ENCODE measurements at places on chromosomes 7 and 10.

DNA sequence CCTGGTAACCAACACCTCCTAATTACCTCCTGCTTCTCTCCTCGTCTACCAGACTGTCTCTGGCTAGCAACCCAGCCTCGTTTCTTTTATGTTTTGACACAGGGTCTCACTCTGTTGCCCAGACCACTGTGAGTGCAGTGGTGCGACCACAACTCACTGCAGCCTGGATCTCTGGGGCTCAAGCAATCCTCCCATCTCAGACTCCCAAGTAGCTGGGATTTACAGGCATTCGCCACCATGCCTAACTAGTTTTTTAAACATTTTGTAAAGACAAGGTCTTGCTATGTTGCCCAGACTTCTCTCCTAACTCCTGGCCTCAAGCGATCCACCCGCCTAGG is 10.2 kb downstream of the TNRC18 start:
- no peak for DNase-seq

DNA sequence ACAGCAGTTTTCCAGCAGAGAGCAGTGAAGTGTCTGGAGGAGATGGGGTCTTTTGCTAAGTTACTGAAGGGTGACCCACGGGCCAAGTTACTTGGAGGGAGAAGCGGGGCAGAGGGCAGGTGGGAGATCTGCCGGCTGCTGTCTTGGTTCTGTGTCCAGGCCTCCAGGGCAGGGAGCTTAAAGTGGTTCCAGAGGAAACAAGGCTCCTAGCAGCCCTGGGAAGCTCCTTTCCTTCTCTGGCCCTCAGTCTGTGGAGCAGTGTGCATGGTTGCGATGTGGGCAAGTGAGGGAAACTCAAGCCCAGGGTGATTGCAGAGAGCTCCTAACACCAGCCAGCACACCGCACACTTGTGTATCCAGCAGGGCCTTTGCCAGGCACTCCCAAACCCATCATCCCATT is 6.3 kb downstream of the GHRHR start:
- no peak for DNase-seq

DNA sequence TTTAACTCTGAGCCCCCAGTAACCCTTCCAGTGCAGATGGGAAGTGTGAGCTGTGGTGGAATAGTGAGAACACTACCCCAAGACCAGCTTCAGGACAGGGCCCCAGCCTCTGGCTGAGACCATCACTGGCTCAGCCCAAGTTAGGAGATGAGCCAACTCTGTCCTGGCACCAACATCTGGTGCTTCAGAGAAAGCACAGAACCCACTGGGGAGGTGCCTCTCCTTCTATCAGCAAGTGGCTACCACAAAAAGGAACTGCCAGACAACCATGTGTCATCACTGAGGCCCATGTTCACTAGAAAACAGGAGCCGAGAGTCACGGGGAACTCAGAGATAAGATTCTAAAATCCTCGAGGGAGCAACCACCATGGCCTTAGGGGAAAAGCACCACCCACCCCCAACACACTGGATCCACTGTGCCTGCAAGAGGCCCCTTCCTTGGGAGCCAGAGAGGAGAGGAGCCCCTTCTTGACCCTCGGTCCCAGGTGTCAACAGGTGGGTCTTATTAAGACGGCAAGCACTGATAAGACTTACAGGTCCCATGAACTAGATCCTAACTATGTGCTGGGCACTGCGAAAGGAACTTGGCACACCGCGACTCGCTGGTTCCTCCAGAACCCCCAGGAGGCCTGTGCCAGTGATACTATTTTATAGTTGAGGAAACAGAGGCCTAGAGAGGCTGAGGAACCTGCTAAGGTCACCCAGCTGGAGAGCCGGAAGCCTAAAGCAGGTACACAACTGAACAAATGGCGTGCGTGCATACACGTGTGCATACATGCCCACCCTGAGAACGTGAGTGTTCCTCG is 102.7 kb downstream of the FAM53B start:
- no peak for DNase-seq

DNA sequence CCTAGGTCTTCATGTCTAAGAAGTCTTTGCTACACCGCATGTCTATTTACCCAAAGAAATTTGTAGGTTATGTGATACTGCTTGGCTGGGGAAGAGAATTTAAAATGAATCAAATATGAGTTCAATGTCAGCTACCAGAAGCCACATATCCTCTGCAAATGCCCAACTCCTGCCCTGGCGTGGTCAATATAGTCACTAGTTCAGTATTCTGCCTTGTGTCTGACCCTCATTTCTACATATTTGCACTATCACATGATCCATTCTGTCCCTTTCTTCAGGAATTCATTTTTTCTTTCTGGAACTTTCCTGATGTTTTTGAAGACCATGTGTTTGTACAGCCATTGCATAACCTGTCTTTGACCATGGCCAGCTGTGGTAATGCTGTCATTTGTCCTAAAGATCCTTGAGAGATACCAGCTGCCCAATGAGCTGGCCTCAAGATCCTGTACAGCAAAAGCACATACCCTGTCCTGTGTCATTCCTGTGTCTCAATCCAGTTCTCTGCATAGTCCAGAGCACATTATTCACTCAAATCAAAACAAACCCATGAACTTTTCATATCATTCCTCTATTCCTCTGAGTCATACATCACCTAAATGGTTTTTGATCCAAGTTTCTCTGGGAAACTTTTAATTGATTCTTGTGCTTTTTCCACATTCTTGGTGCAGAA is 524.5 kb downstream of the PARD3 start:
- no peak for DNase-seq

GRCh38 chr10:95290461-95291364 is at the start of gene PDLIM1:
TSS of gene PDLIM1 (minus strand) at chr10:95291003. CDS start at chr10:95290915, 88 bp downstream.
- DNase-seq: no peak

DNA sequence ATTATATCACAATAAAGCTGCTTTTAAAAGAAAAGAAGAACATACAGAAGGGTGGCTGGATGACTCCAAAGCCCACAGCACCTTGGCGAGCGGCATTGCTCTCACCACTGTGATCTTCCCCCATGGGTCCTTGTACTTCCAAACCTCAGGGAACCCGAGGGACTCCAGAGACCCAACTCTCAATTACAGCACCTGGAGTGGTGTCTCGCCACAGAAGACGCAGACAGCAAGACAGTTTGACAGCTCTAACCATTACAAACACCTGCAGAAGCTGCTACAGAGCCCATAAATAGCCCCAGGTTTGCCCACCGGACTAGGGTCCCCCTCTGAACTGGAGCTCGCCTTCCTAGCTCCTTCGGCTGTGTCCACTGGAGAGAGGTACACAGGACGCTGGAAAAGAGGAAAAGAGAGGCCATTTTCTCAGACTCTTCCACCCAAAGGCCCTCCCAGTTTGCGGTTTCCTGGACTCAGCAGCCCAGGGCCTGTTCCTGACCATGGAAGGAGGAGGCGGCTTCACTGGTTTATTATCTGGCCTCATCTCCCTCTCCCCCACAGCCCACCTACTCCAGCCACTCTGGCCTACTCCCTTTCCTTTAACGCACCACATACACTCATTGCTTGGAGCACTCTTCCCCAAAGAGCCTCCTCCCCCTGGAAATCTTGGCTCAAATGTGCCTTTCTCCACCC is 1.9 kb downstream of the PIK3AP1 start:
- DNase-seq: no peak

DNA sequence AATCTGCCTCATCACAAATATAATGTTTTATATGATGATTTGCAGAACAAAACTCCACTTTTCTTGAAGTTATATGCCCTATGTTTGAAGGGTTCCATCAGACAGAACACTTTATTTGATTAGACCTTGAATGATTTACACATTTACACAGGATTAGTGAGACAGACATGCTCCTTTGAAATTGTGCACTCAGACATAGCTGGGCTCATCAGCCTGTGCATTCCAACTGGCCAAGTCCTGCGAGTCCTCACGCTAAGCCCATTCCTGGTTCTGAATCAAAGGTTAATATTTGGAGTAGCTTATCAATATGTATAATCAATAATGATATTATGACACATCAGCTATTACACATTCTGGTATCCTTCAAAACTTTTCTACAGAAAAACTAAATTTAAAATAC is 173.6 kb downstream of the MBL2 start:
- DNase-seq: no peak

GRCh38 chr7:144780071-144780608 is 55.7 kb downstream of the TPK1 start:
- DNase-seq: no peak

GRCh38 chr7:93378131-93378760 is 146.1 kb downstream of the VPS50 start:
- DNase-seq: no peak

GRCh38 chr7:444606-445005 is 75.0 kb downstream of the PDGFA start:
- no peak for DNase-seq

GRCh38 chr10:133608855-133609254 is 17.7 kb downstream of the FRG2B start:
- DNase-seq: no peak

- no peak for DNase-seq
Observed at GRCh38 chr7:156151658-156152057, 339.4 kb upstream of the SHH start.

GRCh38 chr10:72637398-72637857 is 11.5 kb upstream of the MICU1 start:
- no peak for DNase-seq

- no peak for DNase-seq
Observed at GRCh38 chr7:93902777-93903423, 3.5 kb upstream of the GNGT1 start.

- DNase-seq: no peak
Observed at GRCh38 chr7:96320442-96320841, 1.5 kb downstream of the SLC25A13 start.
